Fibroblast of mammary gland (primary cell): ENCODE measurements at places on chromosomes 13 and 19.

- peak; percentile 80 for DNase-seq
Observed at GRCh38 chr19:11821474-11822109, 7.5 kb downstream of the ZNF440 start.

DNA sequence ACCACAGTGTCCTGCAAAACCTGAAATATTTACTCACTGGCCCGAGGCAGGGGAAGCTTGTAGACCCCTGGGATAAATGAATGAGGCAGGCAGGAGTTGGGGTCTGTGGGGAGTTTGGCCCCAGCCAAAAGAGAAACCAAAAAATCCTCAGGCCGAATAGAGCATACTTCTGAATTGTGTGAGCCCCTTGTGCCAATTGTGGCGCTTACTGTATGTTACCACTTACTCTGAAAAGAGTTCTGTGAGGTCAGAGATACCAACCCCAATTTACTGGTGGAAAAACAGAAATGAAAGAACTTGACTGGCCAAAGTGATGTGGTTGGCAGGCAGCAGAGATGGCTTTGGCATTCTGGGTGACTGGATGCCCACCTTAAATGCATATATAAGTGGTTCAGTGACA is 6.9 kb downstream of the CARM1 start:
- DNase-seq, result no peak

DNA sequence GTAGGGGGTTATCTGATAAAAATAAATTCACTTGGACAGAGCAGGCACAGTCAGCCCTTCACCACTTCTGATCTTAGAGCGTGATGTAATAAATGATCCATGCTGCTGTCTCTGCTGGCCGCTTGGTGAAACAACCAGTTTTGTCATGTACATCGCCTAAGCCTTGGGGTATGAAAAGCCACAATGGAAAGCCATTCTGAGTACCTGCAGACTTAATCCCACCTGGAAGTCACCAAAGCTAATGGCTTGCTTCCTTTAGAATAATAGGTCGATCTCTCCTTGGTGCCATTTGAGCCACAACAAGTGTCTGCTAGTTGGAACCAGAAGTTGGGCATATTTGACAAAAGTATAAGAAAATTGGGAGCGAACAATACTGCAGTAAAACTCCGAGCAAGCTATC is 1649.7 kb upstream of the SPRY2 start:
- no peak for DNase-seq

DNA sequence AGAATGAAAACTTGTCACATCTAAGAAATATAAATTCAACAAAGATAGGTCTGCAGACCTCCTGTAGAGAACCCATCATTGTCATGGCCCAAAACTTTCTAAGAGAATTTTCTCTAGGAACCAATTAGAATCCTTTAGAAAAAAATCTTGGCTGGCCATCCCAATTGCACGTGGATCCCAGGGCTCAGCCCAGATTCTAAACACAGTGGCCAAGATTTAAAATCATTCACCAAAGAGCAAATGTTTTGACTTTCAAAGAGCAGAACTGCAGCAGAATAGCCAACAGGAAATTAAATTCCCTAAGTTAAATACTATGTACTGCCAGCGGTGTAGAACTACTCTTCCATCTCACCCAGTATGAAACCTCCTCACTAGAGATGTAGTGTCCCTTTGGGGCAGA is 21.3 kb downstream of the IPO5 start:
- peak; percentile 28 for DNase-seq

GRCh38 chr13:40060296-40061007 is 405.0 kb downstream of the COG6 start:
- peak; percentile 99 for DNase-seq

DNA sequence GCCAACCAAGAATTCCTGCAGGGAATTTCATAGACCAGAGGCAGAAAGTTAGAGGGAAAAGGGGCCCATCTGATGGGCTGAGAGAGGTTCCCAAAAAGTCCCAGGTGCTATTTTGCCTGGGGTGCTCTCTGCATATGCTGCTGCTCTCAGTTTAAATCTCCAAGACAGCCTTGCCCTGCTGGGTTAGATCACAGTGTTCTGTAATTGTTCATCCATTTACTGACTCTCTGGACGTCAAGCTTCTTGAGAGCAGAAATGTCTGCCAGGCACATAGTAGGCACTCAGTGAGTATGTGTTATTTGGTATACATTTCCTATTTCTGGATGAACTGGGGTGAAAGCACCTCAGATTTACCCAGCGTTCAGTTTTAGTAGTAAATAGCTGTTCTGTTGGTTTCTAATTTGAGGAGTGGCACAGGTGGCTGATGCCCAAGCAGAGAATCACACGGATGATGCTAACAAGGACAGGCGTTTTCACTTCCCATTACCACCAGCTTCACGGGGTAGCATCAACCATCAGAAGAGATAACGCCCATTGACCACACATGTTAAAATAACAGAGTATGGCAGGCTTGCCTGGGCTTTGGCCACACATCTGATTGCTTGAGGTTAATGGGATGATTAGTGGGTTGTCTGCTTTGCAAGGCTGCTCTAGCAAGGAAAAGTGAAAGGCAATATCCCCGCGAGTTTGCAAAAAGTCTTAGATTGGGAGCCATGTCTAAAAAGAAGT is 161.1 kb downstream of the SLC7A1 start:
- DNase-seq, result no peak

DNA sequence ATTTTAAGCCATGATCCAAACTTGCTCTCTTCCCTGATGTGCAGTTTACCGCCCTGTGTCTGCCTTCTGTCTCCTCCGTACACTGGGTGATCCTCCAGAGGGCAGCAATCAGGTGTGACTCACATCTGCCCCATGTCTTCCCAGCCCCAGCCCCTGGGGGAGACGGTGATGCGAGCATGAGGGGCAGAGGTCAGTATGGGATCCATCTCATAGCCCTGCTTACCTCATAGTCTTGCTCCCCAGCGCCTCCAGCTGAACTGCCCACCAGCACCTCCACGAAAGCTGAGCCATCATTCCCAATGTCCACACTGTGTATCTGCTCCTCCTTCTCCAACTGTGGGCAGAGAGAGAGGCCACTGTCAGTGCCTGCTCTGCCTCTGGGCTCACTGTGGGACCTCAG is 14.6 kb downstream of the XRCC1 start:
- DNase-seq, result peak; percentile 76

GRCh38 chr19:46732966-46733689 is 12.7 kb upstream of the FKRP start:
- peak; percentile 50 for DNase-seq

DNA sequence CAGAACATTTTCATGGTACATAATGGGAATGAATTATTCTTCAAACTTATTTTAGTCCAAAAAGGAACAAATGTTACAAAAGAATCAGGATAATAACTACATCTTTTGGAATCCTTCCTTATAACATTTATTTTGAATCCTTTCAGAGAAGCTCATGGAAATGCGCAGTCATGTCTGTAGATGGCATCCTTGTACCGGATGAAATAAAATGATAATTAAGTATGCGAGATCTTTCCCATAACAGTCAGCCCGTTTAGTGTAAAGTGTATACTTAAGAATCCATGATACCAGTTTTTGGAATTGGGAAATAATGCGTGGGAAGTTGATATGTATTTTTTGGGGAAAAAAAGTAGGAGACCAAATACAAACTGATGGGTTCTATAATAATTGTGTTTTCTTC is 418.8 kb downstream of the GPC5 start:
- peak; percentile 4 for DNase-seq

- no peak for DNase-seq
Observed at GRCh38 chr13:24272452-24273161, 36.8 kb upstream of the C1QTNF9 start.

DNA sequence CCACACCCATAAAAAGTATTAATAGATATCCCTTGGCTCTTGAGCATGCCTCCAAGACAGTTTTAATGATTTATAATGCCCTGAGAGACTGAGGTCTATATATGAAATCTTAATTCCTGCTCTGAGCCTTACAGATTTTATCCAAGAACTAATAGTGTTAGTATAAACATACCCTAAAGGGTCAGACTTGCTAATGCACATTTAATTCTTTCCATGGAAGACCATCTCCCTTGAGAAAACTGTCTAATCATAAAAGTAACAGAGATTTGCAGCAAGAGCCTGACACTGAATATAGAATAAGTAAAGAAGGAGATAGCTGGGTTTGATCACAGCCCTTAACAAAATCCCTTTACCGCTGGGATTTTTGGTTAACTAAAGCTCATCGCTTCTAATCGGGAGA is 650.8 kb upstream of the KLF12 start:
- no peak for DNase-seq

DNA sequence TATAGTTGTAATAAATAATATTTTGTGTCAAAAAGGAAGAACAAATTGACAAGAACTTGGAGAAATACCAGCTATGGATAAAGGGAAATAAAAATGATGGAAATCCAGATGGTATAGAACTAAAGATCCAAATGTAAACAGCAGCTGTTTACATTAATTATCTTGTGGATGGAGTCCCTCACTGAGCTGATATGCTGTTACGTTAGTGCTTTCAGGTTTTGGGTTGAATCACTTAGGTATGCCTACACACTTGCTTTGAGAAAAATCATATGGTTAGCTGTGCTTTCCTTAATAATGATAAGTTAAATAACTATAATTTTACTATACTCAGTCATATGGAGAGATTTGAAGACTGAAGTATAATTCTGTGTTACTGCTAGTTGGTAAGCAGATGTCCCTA is 27.7 kb downstream of the WASF3 start:
- peak; percentile 60 for DNase-seq
